Stimulated activated CD4-positive, alpha-beta T cell treated with anti-CD3 and anti-CD28 coated beads, Interleukin-1b, Interleukin-23, amount 100 ng/mL, for 48 hours (primary cell): ENCODE measurements at places on chromosomes 16 and 17.

DNA sequence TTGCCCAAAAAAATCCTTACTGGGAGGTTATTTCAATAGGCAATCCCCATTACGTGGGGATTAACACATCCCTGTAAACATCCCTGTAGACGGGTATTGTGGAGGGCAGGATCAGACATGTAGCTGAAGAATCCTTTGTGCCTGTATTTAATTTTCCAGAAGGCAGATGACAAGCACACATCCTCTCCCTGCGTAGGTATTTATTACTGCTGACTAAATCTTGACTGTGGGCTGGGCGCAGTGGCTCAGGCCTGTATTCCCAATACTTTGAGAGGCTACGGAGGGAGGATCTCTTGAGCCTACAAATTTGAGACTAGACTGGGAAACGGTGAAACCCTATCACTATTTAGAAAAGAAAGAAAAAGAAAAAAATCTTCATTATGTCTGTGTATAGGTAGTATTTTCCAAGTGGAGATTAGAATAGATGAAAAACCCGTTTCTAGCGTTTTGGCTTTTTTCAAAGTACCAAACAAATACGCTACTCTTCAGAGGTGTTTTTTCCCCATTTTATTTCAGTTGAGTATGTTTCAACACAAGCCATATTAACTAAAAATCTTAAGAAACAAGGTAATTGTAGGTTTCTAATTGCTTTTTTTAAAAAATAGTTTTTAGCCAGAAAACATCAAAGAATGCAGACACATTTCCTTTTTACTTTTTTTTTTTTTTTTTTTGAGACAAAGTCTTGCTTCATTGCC lies 1.5 kb upstream of the MARF1 start:
- DNase-seq = no peak

DNA sequence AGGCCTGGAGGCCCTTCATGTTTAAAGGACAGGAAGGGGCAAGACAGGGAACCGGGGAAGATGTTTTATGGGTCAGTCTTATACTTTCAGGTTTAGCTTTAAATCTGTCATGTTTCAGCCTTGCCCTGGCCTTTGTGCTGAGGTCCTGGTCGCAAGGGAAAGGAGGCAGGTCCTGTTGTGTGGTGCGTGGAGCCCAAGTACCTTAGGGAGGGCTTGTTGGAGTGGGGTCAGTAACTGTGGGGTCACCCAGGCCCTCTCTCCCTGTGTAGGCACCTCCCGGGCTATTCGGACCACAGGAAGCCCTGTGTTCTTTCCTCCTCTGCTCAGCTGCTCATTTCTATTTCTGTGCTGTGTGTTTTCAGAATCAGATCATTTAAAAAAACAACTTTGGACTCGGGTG lies 42.7 kb downstream of the MPRIP start:
- no peak for DNase-seq

DNA sequence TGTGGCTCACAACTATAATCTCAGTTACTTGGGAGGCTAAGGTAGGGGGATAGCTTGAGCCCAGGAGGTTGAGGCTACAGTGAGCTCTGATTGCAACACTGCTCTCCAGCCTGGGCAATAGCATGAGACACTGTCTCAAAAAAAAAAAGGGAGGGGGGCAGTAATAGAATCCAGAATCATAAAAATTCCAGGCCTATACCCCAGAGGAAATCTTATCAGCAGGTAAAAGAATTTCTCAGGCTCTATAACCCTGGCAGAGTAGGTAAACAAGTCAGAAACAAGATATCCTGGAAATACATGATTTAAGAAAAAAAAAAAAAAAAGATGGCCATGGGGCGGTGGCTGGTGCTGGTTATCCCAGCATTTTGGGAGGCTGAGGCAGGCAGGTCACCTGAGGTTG lies 12.9 kb downstream of the SPAG9 start:
- no peak for DNase-seq

DNA sequence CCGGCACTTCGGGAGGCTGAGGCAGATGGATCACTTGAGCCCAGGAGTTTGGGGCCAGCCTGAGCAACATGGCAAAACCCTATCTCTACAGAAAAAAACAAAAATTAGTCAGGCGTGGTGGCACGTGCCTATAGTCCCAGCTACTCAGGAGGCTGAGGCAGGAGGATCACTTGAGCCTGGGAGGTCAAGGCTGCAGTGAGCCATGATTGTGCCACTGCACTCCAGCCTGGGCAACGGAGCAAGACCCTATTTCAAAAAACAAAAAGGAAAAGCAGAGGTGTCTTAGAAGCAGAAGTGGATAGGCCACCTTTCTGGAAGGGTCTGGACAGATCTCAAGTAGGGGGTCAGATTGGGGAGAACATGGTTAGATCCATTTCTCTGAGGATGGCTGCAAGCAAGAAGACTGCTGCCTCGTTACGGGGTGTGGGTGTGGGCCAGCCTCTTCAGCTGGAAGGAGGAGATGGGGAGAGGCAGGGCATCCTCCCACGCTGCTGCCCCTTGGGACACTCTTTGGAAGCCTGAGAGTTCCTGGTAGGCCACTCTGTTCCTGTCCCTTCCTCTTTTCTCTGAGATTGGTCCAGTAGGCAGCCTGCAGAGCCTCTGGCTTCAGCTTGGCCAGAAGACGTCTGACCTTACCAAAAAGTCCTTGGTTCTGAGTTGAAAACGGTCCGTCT lies 208.0 kb downstream of the MSI2 start:
- DNase-seq = no peak

DNA sequence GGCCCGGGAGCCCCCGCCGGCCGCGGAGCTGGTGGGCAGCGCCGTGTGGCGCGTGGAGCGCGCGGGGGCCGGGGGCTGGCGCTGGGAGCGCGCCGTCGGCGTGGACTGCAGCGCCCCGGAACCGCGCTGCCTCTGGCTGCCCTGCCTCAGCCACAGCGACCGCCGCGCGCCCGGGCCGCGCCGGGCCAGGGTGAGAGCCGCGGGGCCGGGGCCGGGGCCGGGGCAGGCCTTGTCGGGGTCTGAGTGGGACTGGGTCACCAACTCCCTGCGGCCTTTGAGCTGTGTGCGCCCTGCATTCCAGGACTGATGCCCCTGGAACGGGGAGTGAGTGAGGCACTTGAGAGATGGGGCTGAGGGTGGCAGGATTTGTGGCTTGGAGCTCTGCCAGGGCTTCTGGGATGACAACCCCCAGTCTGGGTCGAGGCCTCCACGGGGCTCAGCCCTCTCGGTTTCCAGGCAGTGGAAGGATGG lies 25.7 kb downstream of the ARHGAP23 start:
- no peak for DNase-seq

GRCh38 chr16:10950393-10950792 lies 6.0 kb downstream of the CLEC16A start:
- DNase-seq = no peak

DNA sequence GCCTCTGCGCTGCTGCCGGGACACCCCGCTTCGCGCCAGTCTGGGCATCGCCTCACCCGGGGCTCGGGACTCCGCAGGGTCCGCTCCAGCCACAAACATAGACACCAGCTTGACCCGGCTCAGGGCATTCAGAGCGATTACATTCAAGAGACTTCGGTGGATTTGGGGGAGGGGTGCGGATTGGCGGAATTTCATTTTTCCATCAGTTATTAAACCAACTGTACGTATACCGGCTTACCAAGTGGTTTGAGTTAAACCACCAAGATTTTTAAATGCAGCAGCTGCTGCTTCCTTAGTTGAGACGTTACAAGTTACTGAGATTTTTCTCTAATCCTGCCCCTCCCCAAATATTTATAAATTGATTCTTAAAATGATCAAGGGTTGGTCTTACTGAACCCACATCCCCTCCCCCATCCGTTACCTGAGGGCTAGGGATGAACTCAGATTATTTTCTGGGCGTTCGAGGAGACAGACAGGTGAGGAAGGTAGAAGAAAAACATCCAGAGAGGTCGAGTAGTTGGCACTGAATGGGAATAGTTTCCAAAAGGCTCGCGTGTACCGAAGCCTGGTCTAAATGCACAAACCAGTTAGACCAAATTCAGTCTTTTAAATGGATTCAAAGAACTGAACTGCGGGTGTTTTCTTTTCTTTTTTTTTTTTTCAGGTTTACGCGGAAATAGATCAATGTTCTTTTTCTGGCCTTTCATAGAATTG lies 1.5 kb downstream of the CRHR1 start:
- no peak for DNase-seq

DNA sequence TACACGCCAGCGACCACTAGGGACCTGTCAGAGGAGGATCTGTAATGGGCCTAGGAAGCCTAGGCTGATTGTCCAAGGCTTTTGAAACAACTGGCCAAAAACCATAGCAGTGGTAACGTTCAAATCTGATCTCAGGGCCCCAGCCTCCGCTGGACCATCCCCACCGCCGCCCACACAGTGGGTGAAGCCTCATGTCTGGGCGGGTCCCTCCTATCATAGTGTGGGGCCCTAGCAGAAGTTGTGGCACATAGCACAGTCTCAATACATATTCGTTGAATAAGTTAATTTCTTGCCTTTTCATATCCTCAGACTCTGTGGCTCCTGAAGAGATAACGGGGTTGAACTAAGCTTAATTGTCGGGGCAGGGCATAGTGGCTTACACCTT lies 818 bp downstream of the DPH1 start:
- peak; percentile 71 for DNase-seq

DNA sequence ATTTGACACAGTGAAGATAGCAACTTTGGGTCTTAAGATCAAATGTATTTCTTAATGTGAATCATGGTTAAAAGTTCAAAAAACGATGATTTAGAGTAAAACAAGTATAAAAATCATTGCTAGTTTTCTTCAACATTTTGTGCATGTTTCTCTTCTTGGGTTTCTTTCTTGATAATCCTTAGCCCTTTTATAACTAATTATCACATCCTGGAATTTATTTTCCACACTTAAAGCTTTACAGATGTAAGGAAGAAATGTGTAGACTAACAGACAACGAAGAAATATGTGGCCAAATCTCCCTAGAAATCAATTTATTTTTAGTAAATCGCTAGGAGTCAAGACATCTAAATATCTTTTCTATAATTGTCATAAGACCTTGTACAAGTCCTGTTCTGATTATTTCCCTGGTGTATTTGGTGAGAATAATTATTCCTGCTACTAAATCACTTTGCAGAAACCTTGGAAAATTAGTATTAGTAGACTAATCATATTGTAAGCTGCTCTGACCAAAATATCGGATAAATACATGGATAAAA lies 4.9 kb downstream of the NACA2 start:
- no peak for DNase-seq

GRCh38 chr16:68389750-68390371 lies 58.4 kb downstream of the SMPD3 start:
- DNase-seq = no peak

GRCh38 chr16:53446090-53446489 lies 11.8 kb downstream of the RBL2 start:
- no peak for DNase-seq

DNA sequence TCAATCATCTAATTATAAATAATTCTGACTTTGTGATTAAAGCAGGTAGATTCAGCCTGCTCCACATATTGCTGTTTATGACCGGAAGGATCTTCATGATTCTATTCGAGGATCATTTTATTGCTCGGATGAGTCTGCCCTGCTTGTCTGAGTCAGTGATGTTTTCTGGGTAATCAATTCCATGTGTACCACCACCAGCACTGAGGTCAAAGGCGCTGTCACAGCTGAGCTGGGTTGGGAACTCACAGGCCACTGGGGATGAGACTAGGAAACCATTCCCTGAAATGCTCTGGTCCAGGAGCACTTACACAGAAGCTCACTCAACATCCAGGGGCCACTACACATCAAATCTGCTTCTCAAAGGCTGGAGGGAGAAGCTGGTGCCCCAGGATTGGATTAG lies 30.4 kb upstream of the ERN1 start:
- DNase-seq = no peak

GRCh38 chr16:24759006-24759405 lies 29.6 kb downstream of the TNRC6A start:
- DNase-seq = no peak

DNA sequence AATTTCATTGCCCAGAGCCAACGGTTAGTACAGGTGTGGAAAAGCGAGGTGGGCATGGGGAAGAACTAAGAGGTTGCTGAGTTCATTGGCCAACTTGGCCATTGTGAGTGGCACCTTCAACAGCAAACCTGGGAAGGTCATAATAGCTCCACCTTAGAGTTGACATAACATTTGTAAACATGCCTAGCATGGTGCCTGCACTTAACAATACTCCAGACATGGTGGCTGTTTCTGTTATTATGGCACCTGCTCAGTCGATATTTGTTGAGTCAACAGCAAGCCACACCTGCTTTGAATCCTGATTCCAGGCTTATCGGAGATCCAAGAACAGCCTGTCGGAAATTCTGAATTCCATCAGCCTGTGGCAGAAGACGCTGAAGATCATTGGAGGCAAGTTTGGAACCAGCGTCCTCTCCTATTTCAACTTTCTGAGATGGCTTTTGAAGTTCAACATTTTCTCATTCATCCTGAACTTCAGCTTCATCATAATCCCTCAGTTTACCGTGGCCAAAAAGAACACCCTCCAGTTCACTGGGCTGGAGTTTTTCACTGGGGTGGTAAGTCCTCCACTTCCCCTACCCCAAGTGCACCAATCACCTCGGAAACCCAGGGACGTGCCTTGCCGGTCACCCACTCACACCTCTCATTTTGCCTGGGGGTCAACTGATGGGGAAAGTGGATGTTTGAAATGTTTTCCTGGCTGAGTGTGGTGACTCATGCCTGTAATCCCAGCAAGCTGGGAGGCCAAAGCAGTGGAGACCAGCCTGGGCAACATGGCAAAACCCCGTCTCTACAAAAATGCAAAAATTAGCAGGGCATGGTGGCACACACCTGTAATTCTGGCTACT lies 46.0 kb downstream of the TMC5 start:
- no peak for DNase-seq

- DNase-seq = no peak
These were observed 2.0 kb downstream of the RHBDF2 start for GRCh38 chr17:76499267-76499667.

- no peak for DNase-seq
These were observed 28.5 kb downstream of the TNS4 start for GRCh38 chr17:40472733-40473452.

GRCh38 chr17:35586569-35587073 lies 501 bp upstream of the AP2B1 start:
- no peak for DNase-seq

DNA sequence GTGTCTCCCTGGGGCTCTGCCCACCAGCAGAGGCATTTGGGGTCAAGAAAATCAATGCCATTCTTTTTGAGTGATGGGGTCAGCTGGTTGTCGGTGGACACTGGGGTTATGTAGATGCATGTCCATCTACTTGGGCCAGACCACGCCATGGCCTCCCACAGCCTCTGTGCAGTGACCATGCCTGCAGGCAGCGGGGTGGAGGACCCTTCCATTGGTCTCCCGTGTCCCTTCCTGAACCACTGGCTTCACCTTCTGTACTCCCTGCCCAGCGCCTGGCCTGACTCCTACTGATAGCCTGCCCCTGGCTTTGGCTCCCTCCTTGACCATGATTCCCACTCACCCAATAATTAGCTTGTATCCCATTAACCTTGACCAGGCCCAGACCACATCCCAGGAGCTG lies 28.0 kb upstream of the SPNS3 start:
- DNase-seq = no peak

- no peak for DNase-seq
These were observed 31.9 kb upstream of the NUDT7 start for GRCh38 chr16:77690416-77690815.

- peak; percentile 68 for DNase-seq
These were observed at the start of gene ACSF2 for GRCh38 chr17:50425682-50426471. TSS of gene ACSF2 (plus strand) at chr17:50426218. CDS start at chr17:50426262, 44 bp downstream.
